Thymus (tissue), 14 donors: ENCODE measurements at places on chromosomes 5 and 9. TPM values are rescaled to one million over a fixed set of nuclear protein-coding genes. Genes with fewer than 3 reads are reported as not detected.
A peak's percentile ranks its signal among the peaks of the same experiment; 100 is the strongest.

BHMT gene
- 0.14 TPM for total RNA-seq

ZNF883 gene
- 2.0 TPM for total RNA-seq

INSL6 gene
- not detected for total RNA-seq

DNA sequence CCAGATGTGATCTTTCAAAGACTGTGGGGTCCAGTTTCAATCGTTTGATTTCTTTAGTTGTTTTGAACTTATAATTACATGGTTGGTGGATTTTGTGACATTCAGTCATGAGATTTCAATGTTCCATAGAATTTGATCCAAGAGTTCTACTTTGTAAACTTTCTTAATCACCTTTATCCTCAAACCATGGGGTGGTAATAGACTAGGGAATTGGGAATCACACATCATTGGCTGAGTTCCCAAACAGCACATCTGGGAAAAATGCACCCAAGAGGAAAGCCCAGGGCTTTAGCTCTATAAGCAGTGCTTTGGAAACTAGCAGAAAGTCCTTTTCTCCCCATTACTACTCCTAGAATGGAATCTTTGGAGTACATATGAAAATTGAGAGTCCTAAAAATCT, 177.6 kb downstream of the NNT start:
- DNase-seq: no peak

DNA sequence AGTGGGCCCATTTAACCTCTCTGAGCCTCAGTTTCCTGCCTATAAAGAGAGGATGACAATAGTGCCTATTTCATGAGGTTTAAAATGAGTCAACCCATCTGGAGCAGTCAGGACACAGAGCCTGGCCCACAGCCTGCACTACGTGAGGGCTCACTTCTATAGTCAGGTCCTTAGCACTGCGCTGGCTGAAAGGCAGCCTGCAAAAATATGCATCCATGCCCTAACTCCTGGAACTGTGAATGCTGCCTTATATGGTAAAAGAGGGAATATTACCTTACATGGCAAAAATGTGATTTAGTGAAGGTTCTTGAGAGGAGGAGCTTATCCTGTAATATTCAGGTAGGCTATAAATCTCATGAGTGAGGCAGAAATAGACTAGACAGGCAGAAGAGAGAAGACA, 98.5 kb downstream of the GABBR2 start:
- no peak for DNase-seq

DNA sequence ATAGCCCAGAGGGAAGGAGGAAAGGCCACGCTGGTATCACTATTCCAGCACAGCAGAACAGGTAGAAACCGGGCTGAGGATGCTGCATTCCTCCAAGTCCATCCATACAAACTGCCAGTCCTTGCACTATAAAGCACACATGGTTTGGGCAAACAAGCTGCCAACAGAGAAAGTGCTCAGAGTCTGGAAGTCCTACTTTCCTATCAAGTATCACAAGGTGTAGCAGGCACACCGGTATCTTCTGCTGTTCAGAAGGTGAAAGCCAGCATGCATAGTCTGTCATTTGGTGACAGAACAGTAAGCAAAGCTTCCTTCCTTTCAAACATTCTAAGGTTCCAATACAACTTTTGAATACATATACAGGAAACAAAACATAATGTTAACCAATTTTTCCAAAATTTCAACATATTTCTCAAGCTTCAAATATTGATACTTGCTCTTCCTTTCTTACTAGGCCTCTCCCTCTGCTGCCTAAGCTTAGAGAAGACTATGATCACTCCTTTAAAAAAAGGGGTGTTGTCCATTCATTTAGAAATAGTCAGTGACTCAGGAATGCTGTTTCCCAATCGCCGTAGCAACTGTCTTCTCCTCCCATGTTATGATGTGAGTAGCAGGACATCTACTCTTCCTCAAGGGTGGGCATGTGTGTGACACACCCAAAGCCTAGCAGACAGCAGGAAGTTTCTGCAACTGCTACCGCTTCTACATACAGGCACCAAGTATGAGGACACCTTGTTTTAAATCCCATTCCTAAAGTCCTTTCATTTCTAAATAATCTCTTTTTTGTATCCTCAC, 14.7 kb downstream of the DIAPH1 start:
- DNase-seq: peak; percentile 65

DNA sequence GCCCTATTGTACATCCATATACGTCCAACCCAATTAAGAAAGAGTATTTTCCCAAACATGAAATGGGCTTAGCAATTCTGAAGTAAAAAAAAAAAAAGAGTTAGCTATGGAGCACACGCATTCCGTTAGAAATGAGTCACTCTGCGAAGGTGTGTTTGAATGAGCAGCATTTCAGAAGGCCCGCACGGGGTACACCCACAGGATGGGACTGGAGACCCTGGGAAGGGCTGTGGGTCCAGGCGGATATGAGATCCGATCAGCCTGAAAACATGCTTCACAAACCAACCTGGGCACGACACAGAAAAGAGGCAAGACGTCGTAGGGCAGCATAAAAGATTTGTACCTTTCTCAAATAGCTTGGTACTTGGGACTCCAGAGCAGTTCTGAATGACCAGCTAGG, 173.9 kb upstream of the KLF9 start:
- DNase-seq: no peak

DNA sequence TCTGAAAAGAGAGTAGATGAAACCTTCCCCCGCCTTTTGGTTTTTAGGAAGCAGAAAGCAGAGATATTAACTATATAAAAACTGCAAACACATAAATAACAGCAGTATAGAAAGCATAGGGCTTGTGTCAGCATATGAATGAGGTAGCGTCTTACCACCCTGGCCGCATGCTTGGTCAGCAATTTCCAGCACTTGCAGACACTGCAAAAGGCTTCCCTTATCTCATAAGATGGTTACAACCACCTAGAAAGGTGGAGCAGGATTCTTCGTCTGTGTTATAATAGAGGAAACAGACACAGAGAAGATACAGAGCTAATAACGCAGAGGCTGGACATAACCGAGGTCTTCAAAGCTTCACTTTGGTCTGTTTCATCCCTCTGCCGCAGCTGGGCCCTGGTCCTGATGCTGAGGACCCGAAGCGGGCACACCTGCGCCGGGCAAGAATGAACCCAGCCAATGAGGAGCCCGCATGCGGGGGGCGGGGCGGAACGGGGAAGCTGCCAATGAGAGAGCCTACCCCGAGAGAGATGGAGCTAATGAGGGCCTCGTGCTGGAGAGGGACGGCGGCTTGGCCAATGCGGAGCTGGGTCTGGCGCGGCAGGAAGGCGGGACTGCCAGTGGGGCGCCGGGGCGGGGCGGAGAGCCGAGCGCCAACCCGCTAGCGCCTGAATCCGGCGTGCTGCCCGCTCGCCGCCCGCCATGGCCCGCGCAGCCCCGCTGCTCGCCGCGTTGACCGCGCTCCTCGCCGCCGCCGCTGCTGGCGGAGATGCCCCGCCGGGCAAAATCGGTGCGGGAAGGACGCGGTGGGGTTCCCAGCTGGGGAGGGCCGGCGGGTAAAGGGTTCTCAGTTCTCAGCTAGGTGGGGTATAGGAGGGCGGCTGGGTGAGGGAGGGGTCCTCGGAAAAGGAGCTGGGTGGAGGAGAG, at the start of gene PCYOX1L:
TSS of gene PCYOX1L (plus strand) at position 677 of the 924 bp plus-strand sequence. CDS start at position 700, 23 bp downstream.
- DNase-seq: peak; percentile 76

GRCh38 chr5:78953092-78953800, 31.9 kb downstream of the ARSB start:
- DNase-seq: no peak

- DNase-seq: no peak
These were observed 52.8 kb downstream of the IRF1 start for GRCh38 chr5:132437604-132438266.

DNA sequence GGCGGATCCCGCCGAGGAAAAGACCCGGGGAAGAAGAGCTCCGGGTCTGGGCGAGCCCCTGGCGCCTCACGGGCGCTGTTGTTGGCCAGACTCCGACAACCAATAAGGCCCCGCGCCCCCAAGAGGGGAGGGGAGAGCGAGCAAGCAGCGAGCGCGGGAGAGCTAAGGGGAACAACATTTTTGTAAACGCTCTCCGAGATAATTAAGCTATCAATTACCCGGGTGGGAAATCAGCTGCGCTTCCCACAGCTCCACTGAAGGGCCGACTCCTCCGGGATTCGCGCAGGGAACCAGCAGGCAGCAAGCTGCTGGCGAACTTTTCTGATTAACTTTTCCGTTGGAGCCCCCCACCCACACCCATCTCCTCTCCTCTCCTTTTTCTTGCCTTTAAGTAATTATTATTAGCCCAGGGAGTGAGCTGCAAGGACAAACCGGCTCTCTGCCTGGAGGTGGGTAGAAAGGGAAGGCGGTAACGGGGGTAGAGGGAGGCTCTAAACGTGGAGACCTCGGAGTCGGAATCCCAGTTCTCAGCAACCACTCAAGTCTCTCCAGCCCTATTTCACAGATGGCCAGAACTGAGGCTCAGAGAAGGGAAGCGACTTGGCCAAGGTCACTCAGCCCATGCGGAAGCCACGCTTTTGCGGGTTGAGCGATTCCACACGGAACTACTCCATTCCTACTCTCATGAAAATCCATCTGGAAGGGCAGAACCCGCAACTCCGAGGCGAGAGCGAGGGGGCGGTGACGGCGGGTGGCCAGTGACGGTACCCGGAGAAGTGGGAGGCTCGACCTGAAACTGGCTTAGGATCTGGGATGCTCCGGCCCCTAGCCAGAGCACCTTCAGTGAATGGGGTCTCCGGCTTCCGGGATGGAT, 1.3 kb downstream of the ASTN2 start:
- DNase-seq: no peak

ENTPD8 gene
- total RNA-seq: 0.14 TPM
